Muscle of arm (tissue), 14 donors: ENCODE measurements at places on chromosomes 3 and 15.
A peak's percentile ranks its signal among the peaks of the same experiment; 100 is the strongest.

DNA sequence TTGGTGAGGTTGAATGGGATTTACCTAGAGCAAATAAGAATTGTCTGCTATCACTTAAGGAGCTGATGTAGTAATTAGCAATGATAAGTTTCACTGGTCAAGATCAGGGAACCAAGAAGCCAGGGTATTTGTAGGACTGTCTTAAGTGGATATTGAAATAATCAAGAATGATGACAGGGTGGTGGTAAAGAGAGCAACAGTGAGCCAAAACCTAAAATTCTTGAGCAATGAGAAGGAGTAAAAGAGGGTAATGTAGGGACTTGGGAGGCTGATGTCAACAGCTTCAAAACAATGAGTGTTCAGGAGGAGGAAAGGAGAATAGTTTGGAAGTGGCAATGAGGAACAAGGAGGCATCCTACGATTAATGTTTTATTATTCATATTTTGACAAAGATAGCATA lies 31.5 kb upstream of the SLC2A2 start:
- no peak for DNase-seq

DNA sequence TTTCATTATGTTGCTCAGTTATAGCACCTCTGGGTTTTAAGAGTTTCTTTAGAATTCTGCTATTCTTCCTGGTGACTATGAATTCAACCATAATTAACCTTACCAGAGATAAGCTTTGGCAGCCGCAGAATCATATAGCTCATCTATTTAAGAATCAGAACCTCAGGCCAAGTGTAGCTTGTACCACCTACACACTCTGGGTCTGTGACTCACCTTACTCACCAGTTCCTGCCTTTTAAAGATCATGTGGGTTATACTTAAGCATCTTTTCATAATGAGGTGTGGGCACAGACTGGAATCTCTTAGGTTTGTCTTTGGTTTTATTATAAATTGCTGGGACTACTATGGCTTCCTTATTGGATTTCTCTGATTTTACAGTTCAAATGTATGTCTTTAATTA lies 21.9 kb downstream of the CDV3 start:
- no peak for DNase-seq

DNA sequence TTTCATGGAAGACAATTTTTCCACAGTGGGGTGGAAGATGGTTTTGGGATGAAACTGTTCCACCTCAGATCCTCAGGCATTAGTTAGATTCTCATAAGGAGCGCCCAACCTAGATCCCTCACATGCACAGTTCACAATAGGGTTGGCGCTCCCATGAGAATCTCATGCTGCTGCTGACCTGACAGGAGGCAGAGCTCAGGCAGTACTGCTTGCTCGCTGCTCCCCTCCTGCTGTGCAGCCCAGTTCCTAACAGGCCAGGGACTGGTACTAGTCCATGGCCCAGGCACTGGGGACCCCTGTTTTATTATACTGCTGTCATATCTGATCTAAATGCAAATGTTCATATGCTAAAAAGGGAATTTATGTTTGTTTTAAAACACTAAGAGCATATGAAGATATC lies 9.8 kb upstream of the GRK7 start:
- no peak for DNase-seq

DNA sequence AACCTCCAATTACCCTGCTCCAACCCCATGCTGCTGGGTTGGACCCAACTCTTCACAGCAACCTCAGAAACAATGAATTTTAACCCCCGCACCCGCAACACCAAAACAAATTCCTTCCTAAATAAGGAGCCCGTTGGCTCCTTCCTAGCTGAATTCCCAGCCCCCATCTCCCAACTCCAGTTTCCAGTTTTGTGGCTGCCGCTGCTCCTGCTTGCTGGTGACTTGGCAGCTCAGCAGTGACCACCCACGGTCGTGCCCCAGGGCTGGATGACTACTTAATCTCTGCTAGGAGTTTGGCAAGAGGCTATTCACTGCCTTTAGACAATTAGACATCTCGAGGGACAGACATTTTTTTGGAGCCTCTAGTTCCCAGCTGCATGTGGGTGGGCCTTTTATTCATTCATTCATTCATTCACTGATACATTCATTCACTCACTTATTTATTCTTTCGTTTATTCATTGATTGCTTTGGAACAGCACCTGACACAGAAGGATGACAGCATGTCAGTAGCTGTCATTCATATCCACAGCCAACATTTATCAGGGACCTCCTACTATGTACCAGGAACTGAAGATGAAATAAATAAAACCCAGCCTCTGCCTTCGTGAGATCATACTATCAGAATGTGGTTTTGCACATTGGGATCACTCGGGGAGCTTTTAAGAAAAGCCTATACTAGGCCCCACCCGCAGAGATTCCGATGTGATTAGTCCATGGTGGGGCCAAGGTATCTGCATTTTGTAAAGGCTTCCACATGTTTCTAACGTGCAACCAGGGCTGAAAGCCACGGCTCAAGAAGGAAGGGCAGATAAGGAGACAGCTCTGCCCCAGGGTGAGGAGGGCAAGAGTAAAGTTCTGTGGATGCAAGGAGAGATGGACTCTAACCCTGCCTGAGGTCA lies 256.5 kb downstream of the SHQ1 start:
- DNase-seq = peak; percentile 32

- no peak for DNase-seq
Observed at GRCh38 chr15:100986158-100986896, 67.2 kb downstream of the LRRK1 start.

GRCh38 chr3:6260551-6261191 lies 600.2 kb upstream of the GRM7 start:
- no peak for DNase-seq

DNA sequence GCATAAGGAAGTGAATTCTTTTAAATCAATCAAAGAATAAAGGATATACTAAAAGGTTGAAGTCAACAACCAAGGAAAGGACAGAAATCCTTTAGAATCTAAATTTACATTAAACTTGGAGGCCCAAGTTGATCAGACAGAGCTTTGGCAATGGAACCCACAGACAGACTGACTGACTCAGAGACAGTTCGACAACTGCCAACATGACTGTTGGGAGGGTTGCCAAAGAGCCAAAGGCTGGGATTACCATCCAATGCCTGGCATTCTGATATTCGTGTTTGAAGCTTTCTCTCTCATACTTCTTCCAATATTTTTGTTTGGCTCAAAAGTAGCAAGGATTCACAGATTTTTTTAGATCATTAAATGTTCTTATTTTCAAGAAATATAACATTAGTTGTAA lies 406.1 kb downstream of the PLCL2 start:
- no peak for DNase-seq

- no peak for DNase-seq
Observed at GRCh38 chr3:6803619-6804018, 57.3 kb upstream of the GRM7 start.

DNA sequence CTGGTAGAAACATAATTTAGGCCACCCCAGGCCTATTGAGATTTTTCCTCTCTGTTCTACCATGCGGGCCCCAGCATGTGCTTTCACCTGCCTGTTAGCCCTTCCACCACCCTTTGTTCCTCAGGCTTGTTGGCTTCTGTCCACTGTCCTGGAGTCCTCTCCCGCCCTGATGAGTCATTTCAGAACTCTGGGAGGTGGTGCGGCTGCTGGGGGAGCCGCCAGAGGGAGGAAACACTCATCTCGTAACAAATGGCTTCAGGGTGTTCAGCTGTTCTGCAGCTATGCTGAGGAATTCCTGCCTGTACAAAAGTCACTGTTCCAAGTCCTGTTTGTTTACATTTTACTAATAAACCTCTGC lies 36.3 kb downstream of the LRTM1 start:
- peak; percentile 85 for DNase-seq

DNA sequence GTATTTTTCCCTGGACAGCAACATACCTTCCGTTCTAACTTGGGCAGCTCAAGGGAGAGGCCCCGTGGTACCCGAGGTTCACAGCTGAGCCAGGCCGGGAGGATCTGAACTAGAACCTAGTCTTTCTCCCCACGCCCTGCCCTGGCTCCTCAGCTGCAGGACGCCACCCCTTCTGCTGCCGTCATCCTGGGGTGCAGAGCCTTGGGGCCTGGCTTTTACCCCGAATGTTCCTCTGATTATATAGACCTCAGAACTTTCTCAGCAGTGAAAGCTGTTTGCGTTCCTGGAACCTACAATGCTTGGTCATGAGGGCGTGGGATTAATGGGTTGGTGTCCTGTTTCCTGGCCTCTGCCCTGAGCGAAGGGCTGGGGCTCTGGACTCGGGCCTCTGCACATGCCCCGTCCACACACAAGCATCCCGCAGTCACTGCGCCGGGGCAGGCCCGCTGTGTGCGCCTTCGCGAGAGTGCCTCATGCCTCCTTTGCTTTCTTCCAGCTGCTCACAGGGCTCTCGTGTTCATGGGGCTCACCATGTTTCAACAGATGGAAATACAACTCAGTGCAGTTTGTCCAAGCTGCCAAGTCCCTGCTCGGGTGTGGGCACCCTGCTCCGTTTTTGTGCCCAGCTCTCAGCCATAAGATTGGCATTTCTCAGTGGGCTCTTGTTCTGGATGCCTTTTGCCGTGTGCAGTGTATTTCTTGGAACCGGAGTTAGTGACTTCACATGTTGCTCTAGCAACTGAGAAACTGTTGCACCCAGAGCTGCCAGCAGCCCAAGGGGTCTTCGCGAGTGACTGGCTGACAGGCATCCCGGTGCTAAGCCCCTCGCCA lies 20.4 kb downstream of the SYNM start:
- DNase-seq = no peak

GRCh38 chr15:68487087-68487843 lies 55.3 kb upstream of the ITGA11 start:
- no peak for DNase-seq

DNA sequence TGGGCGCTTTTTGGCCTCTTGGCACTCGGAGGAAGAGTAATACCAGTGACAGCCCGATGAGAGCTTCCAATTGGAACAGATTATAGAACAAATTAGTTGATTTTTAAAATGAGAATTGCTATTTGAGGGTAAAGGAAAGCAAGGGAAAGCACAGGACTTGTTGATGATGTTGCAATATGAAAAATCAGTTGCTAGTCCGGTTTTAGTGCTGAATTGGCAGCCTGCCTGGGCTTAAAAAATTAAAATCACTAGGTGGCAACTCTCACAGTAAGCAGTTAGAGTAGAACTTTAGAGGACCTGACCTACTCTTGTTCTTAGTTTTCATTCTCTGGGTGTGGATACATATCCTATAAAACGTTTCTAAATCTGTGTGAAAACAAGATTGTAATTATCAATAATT lies 2.1 kb upstream of the SCAANT1 start:
- no peak for DNase-seq

DNA sequence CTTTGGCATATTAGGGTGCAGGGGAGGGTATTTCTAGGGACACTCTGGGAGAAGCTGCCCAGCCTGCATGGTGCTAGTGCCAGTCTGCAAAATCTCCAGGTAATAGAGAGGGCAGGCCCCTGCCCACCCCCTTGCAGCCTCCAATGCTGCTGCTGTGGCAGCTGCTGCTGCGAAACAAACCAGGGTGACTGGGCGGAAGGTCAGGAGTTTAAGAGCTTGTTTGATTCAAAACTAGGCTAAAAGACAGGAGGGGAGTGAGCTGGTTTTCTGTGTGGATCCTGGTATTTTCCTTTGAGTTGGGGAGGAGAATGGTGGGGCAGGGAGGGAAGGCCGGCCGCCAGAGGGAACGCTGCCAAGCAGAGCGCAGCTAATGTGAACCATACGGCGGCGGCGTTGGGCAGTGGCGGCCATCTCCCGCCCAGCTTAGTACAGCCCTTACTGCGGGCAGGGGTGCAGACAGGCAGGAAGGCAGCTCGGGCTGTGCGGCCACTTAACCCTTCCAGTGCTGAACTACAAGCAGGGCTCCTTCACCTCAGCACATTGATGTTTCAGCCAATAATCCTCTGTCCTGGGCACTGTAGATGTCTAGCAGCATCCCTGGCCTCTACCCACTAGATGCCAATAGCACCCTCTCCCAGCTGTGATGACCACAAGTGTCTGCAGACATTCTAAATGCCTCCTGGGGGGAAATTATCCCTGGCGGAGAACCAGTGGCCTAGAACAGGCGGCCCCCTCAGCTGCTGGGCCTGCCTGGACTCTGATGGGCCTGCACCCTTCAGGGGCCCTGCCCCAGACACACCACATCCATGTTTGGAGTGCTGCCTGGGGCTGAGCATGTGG lies 125.7 kb downstream of the EEFSEC start:
- DNase-seq = peak; percentile 77

GRCh38 chr3:2204054-2204453 lies 105.4 kb downstream of the CNTN4 start:
- no peak for DNase-seq
